ENCODE measurements at places on chromosomes 3 and 15.

GRCh38 chr3:31234145-31234544 is 298.6 kb upstream of the STT3B start:
- no peak overlapping the region for H3K4me3 ChIP-seq
- H3K27me3 ChIP-seq, result no peaks in the 10 kb centered on the region
- no peak for DNase-seq
- H3K27ac ChIP-seq, result no peak overlapping the region
- H3K4me1 ChIP-seq, result peaks cover 40% of the 10 kb centered on the region

DNA sequence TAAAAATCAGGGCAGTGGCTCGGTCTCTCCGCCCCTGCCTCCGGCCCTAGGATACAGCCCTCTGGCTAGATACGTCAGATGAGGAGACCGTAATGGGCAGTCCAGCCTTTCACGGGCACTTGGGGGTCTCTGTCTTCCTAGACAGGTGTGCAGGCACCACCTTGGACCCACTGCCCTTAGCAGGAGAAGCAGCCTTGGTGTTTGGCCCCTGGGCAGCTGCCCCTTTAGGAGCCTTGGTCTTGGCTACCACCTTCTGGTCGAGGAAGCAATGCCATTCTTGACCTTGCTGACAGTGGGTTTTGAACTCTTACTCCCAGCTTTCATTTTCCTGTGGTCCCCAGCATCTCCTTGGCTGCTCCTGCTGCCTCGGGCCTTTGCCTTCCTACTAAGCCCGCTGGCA is 149.7 kb upstream of the FRMD4B start:
- H3K27me3 ChIP-seq, result no peaks in the 10 kb centered on the region
- no peak for DNase-seq
- no peaks in the 10 kb centered on the region for H3K4me1 ChIP-seq
- no peaks in the 10 kb centered on the region for H3K36me3 ChIP-seq
- no peak overlapping the region for H3K27ac ChIP-seq

GRCh38 chr3:13254028-13254951 is 165.8 kb downstream of the NUP210 start:
- H3K4me1 ChIP-seq, result no peaks in the 10 kb centered on the region
- H3K36me3 ChIP-seq, result no peaks in the 10 kb centered on the region
- H3K27me3 ChIP-seq, result no peaks in the 10 kb centered on the region

- H3K27ac ChIP-seq, result peak overlapping the region; percentile 97
- no peak overlapping the region for H3K4me3 ChIP-seq
These were observed 21.7 kb downstream of the TMEM43 start for GRCh38 chr3:14146381-14147065.

- no peak overlapping the region for H3K27ac ChIP-seq
- H3K4me3 ChIP-seq, result no peak overlapping the region
These were observed 102.5 kb upstream of the PDZRN3 start for GRCh38 chr3:73727117-73727821.

- no peaks in the 10 kb centered on the region for H3K36me3 ChIP-seq
- no peaks in the 10 kb centered on the region for H3K4me1 ChIP-seq
- no peak overlapping the region for H3K27ac ChIP-seq
- DNase-seq, result no peak
- no peak overlapping the region for H3K4me3 ChIP-seq
- no peaks in the 10 kb centered on the region for H3K27me3 ChIP-seq
These were observed 180.4 kb downstream of the SMAD6 start for GRCh38 chr15:66882251-66883020.

DNA sequence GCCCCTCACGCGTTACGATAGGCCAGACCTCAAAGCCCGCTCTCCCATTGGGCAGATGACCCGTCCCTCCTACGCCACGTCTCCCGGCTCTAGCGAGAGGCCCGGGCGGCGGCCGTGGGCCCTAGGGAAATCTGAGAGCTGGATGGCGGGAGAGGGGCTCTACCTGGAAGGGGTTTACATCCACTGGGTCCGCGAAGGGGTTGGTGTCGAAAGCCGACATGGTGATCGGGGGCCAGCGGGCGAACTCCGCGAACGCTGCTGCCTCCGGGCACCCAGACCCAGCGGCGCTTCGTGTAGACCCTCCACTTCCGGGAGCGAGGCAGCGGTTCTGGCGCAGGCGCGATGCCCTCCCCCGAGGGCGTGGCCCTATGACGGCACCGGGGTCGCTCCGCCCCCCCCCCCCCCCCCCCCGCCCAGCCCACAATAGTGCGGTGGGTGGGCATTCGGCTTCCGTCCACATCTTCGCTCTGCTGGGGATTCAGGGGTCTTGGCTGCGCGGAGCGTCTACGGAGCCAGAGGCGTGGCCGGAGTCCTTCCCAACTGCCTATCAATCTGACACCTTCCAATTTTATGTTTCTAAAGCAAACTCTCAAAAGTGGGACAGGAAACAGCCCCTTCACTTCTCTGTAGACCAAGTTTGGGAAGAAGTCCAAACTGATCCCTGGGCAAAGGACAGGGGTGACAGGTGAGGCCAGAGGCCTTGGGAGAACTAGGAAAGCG is at the start of gene SCAMP2:
SCAMP2 (minus strand) TSS at position 330 of the 720 bp plus-strand sequence; CDS start at position 220, 110 bp downstream.
- H3K4me3 ChIP-seq, result peak within 1 kb of the TSS; percentile 81
- peak within 1 kb of the TSS; percentile 96 for H3K27ac ChIP-seq
- no peaks in the 10 kb centered on the region for H3K27me3 ChIP-seq
- peaks cover 47% of the 10 kb centered on the region for H3K4me1 ChIP-seq
- DNase-seq, result peak; percentile 94

- H3K36me3 ChIP-seq, result no peaks in the 10 kb centered on the region
- H3K4me3 ChIP-seq, result no peak overlapping the region
- H3K27ac ChIP-seq, result no peak overlapping the region
- DNase-seq, result no peak
- no peaks in the 10 kb centered on the region for H3K27me3 ChIP-seq
These were observed 48.6 kb downstream of the ZBTB20 start for GRCh38 chr3:115098354-115099073.

DNA sequence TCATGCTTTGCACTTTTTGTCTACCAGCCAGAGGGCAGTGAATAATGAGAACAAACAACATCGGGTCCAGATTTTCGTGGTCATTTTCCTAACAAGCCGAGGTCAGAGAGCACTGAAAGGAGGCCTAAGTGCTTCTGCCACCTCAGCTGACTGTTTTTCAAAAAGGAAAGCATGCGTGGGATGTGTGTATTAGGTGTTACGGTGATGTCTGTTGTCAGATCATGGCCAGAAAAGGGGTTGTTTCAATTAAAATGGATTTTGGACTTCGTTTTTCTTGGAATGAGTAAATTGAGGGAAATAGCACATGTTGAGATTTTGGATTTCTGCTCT is 99.5 kb downstream of the APBA2 start:
- H3K4me3 ChIP-seq, result no peak overlapping the region
- H3K27ac ChIP-seq, result no peak overlapping the region
- no peak for DNase-seq
- no peaks in the 10 kb centered on the region for H3K27me3 ChIP-seq

DNA sequence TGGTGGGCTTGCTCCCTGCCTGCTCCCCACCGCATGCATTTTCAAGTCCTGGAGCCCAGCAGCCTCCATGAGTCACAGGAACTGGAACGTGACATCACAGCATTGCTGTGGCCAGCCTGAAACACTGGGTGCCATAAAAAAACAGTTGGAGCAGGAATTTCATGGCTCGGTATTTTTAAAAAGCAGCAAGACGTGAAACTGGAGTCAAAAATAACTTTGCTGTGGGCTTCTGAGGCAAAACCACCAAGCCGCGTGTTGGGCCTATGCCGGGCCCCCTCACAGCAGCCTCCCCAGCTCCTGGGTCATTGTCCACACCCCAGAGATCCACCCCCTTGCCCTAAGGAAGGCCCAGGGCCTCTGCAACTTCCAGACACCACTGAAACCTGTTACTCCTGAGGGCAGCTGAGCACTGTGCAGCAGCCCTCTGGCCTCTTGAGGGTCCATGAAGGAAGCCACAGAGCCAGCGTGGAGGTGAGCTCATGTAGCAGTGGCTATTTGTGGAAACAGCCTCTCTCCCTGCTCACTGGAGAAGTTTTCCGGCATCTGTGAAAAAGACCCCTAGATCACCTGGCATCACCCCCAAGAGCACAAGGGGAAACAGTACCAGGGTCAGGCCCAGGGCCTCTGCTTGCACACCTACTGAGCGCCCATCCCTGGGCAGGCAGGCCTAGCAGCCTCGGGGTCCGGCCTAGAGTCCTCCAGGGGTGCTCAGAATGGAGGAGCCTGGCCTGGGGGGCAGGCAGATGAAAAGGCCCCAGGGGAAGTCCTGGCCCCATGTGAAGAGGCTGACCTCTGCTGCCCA is 34.0 kb upstream of the DUSP7 start:
- peaks cover 35% of the 10 kb centered on the region for H3K4me1 ChIP-seq
- no peak overlapping the region for H3K27ac ChIP-seq
- no peak overlapping the region for H3K4me3 ChIP-seq
- H3K36me3 ChIP-seq, result no peaks in the 10 kb centered on the region
- no peak for DNase-seq

- H3K36me3 ChIP-seq, result peaks cover 40% of the 10 kb centered on the region
- H3K4me3 ChIP-seq, result peak overlapping the region; percentile 51
- H3K27me3 ChIP-seq, result no peaks in the 10 kb centered on the region
- H3K4me1 ChIP-seq, result peaks cover 23% of the 10 kb centered on the region
- peak; percentile 94 for DNase-seq
These were observed 1.5 kb upstream of the FAM131A start for GRCh38 chr3:184335661-184336546.

GRCh38 chr15:75153087-75153486 is 48.6 kb upstream of the C15orf39 start:
- no peaks in the 10 kb centered on the region for H3K36me3 ChIP-seq
- DNase-seq, result no peak
- H3K4me3 ChIP-seq, result no peak overlapping the region
- H3K27ac ChIP-seq, result no peak overlapping the region
- H3K4me1 ChIP-seq, result peaks cover 38% of the 10 kb centered on the region

- peaks cover 39% of the 10 kb centered on the region for H3K4me1 ChIP-seq
- no peaks in the 10 kb centered on the region for H3K27me3 ChIP-seq
- H3K36me3 ChIP-seq, result peaks cover 3% of the 10 kb centered on the region
- DNase-seq, result peak; percentile 38
These were observed 21.0 kb downstream of the RAB8B start for GRCh38 chr15:63210151-63211091.

GRCh38 chr3:15976524-15976923 is 178.7 kb upstream of the ANKRD28 start:
- no peak overlapping the region for H3K27ac ChIP-seq
- H3K4me3 ChIP-seq, result no peak overlapping the region
- H3K4me1 ChIP-seq, result no peaks in the 10 kb centered on the region
- H3K27me3 ChIP-seq, result no peaks in the 10 kb centered on the region
- DNase-seq, result no peak
- H3K36me3 ChIP-seq, result no peaks in the 10 kb centered on the region

- no peak overlapping the region for H3K27ac ChIP-seq
- DNase-seq, result no peak
- no peaks in the 10 kb centered on the region for H3K4me1 ChIP-seq
- no peaks in the 10 kb centered on the region for H3K27me3 ChIP-seq
- H3K4me3 ChIP-seq, result no peak overlapping the region
- H3K36me3 ChIP-seq, result peaks cover 21% of the 10 kb centered on the region
These were observed 28.7 kb downstream of the ZNF589 start for GRCh38 chr3:48269592-48269991.

- H3K27ac ChIP-seq, result no peak overlapping the region
- no peak overlapping the region for H3K4me3 ChIP-seq
- no peaks in the 10 kb centered on the region for H3K36me3 ChIP-seq
- DNase-seq, result no peak
These were observed 70.0 kb downstream of the NLGN1 start for GRCh38 chr3:173467501-173467900.

DNA sequence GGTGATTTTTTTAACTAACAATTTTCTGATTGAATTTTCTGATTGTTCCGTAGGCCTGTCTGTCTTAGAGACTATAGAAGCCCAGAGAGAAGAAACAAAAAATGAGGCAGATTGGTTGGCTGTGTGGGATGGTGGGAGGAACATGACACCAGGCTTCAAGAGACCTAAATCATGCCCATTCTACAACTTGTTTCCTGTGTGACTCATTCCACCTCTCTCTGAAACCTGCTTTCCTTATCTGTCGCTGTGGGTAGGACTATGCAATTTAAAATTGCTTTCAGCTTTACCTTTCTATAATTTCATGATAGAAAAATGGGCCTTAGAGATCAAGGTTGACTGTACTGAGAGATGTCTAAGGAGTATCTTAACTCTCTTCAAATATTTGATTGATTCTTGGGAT is 44.5 kb downstream of the OXNAD1 start:
- no peaks in the 10 kb centered on the region for H3K27me3 ChIP-seq
- peaks cover 57% of the 10 kb centered on the region for H3K4me1 ChIP-seq
- DNase-seq, result peak; percentile 84
- no peak overlapping the region for H3K4me3 ChIP-seq
- H3K27ac ChIP-seq, result peak overlapping the region; percentile 55
- H3K36me3 ChIP-seq, result peaks cover 40% of the 10 kb centered on the region

- no peak for DNase-seq
- H3K4me1 ChIP-seq, result no peaks in the 10 kb centered on the region
- H3K27ac ChIP-seq, result no peak overlapping the region
- H3K4me3 ChIP-seq, result no peak overlapping the region
These were observed 22.5 kb downstream of the NRROS start for GRCh38 chr3:196662033-196662432.

DNA sequence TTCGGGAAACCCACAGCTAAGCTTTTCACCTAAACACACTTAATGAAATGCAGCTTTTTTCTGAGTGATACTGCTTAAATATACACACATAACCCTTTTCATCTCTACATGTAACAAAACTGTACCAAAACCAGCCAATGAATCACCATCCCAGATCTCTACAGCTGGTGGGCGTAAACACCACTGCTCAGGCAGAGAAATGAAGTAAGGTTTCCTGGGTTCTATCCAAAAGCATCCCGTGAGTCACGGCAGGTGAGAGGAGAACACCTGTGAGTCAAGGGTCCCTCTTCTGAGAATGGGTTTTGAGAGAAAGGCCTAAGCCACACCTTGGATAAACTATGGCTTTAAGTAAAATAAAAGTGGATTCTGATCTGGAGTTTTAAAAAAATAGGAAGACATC is 2.6 kb downstream of the CLDN1 start:
- no peak for DNase-seq
- no peak overlapping the region for H3K4me3 ChIP-seq
- H3K27ac ChIP-seq, result no peak overlapping the region
- H3K36me3 ChIP-seq, result no peaks in the 10 kb centered on the region
- H3K27me3 ChIP-seq, result peaks cover 12% of the 10 kb centered on the region
- peaks cover 6% of the 10 kb centered on the region for H3K4me1 ChIP-seq

DNA sequence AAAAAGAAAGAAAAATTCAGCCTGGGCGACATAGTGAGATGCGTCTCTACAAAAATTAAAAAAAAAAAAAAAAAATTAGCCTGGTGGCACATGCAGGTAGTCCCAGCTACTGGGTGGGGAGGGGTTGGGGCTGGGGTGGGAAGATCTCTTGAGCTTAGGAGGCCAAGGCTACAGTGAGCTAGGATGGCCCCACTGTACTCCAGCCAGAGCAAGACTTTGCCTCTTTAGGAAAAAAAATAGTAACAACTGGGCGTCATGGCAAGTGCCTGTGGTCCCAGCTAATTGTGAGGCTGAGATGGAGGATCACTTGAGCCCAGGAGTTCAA is 23.9 kb upstream of the PPP4R2 start:
- no peaks in the 10 kb centered on the region for H3K4me1 ChIP-seq
- H3K36me3 ChIP-seq, result no peaks in the 10 kb centered on the region
- no peak overlapping the region for H3K4me3 ChIP-seq
- H3K27ac ChIP-seq, result no peak overlapping the region
- DNase-seq, result no peak
- H3K27me3 ChIP-seq, result no peaks in the 10 kb centered on the region

- no peaks in the 10 kb centered on the region for H3K36me3 ChIP-seq
- no peaks in the 10 kb centered on the region for H3K27me3 ChIP-seq
- no peak overlapping the region for H3K27ac ChIP-seq
- peaks cover 8% of the 10 kb centered on the region for H3K4me1 ChIP-seq
- H3K4me3 ChIP-seq, result no peak overlapping the region
These were observed 473.3 kb upstream of the NR2F2 start for GRCh38 chr15:95857124-95857757.
